ENCODE measurements at places on chromosomes 1 and 21.
A peak's percentile ranks its signal among the peaks of the same experiment; 100 is the strongest.

GRCh38 chr1:30940541-30940940 is 32.0 kb upstream of the SDC3 start:
- no peak for DNase-seq

- peak; percentile 100 for DNase-seq
These were observed 3.1 kb downstream of the GJA5 start for GRCh38 chr1:147757015-147757990.

DNA sequence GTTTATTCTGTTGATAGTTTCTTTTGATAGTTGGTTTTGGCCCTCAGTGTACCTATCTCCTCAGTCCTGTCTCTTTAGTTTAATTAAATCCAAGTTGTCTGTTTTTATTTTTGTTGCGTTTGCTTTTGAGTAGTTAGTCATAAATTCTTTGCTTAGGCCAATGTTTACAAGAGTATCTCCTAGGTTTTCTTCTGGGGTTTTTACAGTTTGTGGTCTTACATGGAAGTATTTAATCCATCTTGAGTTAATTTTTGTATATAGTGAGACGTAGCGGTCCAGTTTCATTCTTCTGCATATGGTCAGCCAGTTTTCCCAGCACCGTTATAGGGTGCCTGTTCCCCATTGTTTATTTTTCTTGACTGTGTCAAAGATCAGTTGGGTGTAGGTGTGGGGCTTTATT is 139.4 kb downstream of the POU2F1 start:
- DNase-seq, result peak; percentile 31

GRCh38 chr1:70434253-70434859 is 23.3 kb downstream of the CTH start:
- DNase-seq, result no peak

- no peak for DNase-seq
These were observed 57.4 kb downstream of the GALNT2 start for GRCh38 chr1:230124186-230125128.

- DNase-seq, result peak; percentile 39
These were observed 14.3 kb downstream of the QSOX1 start for GRCh38 chr1:180168786-180169639.

DNA sequence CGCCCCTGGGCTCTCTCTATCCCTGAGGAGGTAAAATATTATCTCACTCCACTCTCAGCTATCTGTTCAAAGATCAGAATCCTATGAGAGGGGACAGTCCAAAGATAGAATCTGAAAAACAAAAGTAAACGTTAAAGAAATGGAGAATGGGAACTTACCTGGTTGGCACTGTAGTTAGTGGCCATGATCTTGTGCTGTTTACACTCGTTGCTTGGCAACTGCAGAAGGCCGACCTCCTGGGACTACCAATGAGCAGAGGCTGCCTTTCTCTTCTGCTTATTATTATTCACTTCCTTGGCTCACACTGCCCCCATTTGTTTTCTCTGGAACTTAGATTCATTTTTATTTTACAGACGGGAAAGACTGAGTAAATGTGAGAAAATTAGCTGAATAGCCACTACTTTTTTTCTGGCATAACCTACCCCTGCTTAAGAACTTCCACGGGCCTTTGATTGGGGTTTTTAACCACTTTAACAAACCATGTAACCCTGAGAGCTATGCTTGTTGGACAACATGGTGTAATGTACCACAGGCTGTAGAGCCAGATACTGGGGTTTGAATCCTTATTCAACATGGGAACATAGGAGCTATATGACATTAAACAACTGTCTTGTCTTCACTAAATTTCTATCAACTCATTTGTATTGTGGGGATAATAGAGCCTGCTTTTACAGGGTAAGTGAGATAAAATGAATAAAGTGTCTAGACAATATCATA is at the start of gene CFAP126:
CFAP126 (minus strand) TSS at position 193 of the 717 bp plus-strand sequence; CDS start at position 185, 8 bp downstream.
- DNase-seq, result peak; percentile 73

GRCh38 chr1:91021686-91022517 is at the start of gene ZNF644:
ZNF644 (minus strand) TSS chr1:91022035; CDS start chr1:90982353, 39,682 bp downstream.
- DNase-seq, result peak; percentile 89

- no peak for DNase-seq
These were observed 94.0 kb upstream of the FMN2 start for GRCh38 chr1:239997515-239998311.

All from PC-3 (cell line).